Endodermal cell (in vitro differentiated cells): ENCODE measurements at places on chromosomes 2 and 18.

GRCh38 chr2:219496825-219497494 lies 1.7 kb upstream of the GMPPA start:
- no peak overlapping the region for H3K27ac ChIP-seq
- H3K4me1 ChIP-seq: peaks cover 9% of the 10 kb centered on the region
- DNase-seq: peak; percentile 77

GRCh38 chr18:74946646-74947375 lies 262.1 kb downstream of the PTGR3 start:
- H3K36me3 ChIP-seq: no peaks in the 10 kb centered on the region
- H3K4me1 ChIP-seq: no peaks in the 10 kb centered on the region
- H3K27me3 ChIP-seq: no peaks in the 10 kb centered on the region
- no peak overlapping the region for H3K27ac ChIP-seq
- no peak overlapping the region for H3K4me3 ChIP-seq

GRCh38 chr2:43452318-43452731 lies 143.5 kb downstream of the THADA start:
- no peak for DNase-seq
- H3K27me3 ChIP-seq: no peaks in the 10 kb centered on the region
- H3K4me1 ChIP-seq: peaks cover 5% of the 10 kb centered on the region

GRCh38 chr2:203584784-203585183 lies 49.7 kb upstream of the RAPH1 start:
- H3K4me1 ChIP-seq: peaks cover 1% of the 10 kb centered on the region
- no peaks in the 10 kb centered on the region for H3K36me3 ChIP-seq
- H3K27me3 ChIP-seq: peaks cover 11% of the 10 kb centered on the region
- H3K4me3 ChIP-seq: no peak overlapping the region
- H3K27ac ChIP-seq: no peak overlapping the region
- no peak for DNase-seq

DNA sequence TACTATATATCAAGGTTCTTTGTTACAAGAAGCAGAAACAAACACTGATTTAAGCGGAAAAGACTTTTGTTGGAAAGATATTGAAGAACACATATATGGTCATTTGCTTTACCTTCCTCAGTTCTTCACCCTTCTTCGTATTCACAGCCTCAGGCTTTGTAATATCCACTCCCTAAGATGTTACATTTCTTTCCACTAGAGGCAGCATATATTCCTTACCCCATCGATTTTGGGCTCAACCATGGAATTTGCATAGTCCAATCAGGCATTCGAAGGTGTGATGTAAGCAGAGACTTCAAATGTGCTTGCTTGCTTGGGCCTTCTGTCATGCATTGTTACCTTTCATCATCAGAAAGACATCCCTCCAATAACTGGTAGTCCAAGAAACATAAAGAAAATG lies 287.4 kb downstream of the PID1 start:
- no peaks in the 10 kb centered on the region for H3K4me1 ChIP-seq
- H3K27ac ChIP-seq: no peak overlapping the region
- no peaks in the 10 kb centered on the region for H3K36me3 ChIP-seq
- H3K27me3 ChIP-seq: no peaks in the 10 kb centered on the region
- no peak for DNase-seq
- no peak overlapping the region for H3K4me3 ChIP-seq

DNA sequence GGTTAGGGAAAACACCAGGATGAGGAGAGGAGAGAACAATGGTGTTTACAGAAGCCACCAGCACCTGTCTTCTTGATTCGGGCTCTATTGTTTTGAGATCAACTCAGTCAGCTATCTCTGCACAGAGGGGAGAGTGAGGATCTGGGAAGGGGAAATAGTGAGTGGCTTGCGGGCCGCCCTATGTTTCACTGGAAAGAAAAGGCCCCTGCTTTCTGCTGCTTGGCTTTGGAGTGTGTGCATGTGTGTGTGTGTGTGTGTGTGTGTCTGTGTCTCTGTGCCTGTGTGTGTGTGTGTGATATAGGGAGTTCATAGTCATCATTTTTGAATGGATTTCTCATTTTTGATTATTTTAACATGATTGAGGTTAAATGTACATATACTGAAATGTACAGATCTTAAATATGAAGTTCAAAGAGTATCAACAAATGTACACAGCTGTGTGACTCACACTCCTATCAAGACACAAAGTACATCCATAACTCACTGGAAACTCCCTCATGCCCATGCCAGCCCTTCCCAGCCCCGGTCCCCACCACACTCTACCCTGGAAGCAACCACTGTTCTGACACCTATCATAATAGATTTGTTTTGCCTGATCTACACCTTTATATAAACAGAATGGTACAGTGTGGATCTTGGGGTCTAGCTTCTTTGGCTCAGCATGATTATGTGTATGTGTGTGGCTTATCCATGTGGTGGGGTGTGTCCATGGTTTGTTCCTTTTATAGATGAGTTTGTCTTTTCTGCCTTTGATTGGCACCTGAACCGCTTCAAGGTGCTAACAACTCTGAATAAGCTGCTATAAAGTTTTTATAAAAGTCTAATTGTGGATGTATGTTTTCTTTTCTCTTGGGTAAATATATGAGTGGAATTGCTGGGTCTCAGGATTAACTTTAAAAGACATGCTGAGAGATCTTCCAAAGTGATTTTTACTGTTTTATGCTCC lies 258.3 kb downstream of the SETBP1 start:
- H3K4me1 ChIP-seq: peaks cover 9% of the 10 kb centered on the region
- H3K36me3 ChIP-seq: peaks cover 20% of the 10 kb centered on the region
- no peaks in the 10 kb centered on the region for H3K27me3 ChIP-seq
- peak overlapping the region; percentile 12 for H3K4me3 ChIP-seq
